ENCODE measurements at places on chromosomes 3 and 15.
A peak's percentile ranks its signal among the peaks of the same experiment; 100 is the strongest.

DNA sequence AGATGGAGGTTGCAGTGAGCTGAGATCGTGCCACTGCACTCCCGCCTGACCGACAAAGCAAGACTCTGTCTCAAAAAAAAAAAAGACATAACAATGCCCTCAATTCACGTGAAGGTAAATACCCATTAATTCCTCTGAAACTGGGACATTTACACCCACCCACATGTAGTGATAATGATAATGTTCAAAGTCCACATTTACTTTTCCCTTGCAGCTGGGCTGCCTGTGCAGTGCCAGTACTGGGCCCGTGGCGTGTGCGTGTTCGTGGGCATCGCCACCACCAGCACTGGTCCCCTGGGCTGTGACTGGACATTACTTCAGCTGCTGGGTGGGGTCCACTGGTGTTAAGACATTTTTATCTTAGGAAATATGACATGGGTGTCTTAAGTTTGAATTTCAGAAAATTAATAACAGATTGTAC is 123.6 kb downstream of the SLC25A26 start:
- DNase-seq, result no peak

- no peak for DNase-seq
Measured at GRCh38 chr15:57534281-57534680, 57.4 kb upstream of the MYZAP start.

GRCh38 chr15:59278120-59278519 is 71.5 kb downstream of the LDHAL6B start:
- no peak for DNase-seq

DNA sequence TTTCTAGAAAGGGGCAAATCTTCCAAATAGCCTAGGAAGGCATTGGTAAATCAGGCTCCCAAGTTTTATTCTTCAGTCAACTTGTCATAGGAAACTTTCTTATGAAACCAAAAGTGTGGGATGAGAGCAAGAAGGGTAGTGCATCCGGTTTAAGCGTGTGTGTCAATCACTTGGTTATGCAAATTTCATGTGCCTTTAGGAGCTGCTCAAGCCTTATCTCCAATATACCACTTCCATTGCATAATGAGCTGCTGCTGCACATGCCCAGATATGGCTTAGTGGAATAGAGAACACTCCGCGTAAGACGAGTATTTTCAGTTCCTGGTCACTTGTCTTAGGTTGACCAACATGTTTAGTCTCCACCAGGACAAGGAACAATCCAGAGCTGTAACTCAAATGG is 242.1 kb downstream of the CBLB start:
- no peak for DNase-seq

GRCh38 chr15:31461911-31462480 is 135.4 kb downstream of the KLF13 start:
- no peak for DNase-seq

- DNase-seq, result peak; percentile 58
Measured at GRCh38 chr15:85474700-85475316, 94.4 kb downstream of the AKAP13 start.

DNA sequence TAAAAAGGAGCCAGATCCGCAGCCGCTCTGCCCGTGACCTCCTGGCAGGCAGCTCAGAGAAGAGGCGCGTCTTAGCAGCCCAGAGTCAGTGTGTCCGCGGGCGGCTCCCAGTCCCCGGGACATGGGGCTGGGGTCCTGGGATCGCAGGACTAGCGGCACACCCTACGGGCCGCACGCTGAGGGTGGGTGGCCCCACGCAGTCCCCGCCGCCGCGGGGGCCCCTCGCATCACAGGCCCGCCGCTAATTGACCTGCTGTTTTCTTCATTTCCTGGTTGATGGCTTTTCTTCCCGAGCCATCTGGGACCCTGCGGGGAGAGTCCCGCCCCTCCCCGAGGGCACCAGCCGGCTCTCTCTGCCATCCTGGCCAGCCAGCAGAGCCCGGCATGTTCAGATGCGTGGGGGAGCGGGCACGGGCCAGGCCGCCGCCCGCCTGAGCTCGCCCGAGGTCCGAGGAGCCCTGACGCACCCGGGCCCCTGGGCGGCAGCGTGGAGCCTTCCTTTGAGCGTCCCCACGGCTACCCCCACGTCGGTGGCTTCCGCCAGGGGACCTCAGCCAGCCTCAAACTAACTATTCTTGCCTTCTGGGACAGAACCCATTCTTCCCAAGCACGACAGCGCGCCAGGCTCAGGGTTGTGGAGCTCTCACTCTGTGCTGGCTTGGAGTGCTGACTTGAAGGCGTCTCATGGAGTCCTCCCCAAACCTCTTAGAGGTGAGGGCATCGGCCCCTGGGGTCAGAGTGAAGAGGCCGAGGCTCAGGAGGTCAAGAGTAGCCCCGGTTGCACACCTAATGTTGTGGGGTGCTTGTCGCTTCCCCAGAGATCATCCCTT is 34.6 kb upstream of the CACNA2D3 start:
- DNase-seq, result peak; percentile 7

DNA sequence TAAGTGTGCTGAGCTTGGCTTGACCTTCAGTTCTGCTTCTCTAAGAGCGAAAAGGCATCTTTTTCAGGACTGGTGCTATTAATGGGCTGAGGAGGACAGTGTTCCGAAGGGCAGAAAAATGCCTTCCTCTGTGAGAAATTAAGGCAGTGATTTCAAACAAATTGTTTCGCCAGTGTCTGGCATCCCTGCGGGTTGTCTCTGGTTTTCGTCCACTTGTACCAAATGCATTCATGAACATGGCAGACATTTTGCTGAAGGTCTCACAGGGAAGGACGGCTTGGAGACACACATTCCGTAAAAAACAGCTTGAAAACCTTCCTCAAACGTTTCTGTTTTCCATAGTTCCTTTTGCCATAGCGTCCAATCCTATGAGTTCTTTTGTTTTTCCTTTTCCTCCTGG is 57.1 kb downstream of the CEMIP start:
- no peak for DNase-seq

- peak; percentile 78 for DNase-seq
Measured at GRCh38 chr15:99104788-99105513, at the start of gene SYNM. Gene SYNM (plus strand): TSS chr15:99105080. CDS start chr15:99105200, 120 bp downstream.

DNA sequence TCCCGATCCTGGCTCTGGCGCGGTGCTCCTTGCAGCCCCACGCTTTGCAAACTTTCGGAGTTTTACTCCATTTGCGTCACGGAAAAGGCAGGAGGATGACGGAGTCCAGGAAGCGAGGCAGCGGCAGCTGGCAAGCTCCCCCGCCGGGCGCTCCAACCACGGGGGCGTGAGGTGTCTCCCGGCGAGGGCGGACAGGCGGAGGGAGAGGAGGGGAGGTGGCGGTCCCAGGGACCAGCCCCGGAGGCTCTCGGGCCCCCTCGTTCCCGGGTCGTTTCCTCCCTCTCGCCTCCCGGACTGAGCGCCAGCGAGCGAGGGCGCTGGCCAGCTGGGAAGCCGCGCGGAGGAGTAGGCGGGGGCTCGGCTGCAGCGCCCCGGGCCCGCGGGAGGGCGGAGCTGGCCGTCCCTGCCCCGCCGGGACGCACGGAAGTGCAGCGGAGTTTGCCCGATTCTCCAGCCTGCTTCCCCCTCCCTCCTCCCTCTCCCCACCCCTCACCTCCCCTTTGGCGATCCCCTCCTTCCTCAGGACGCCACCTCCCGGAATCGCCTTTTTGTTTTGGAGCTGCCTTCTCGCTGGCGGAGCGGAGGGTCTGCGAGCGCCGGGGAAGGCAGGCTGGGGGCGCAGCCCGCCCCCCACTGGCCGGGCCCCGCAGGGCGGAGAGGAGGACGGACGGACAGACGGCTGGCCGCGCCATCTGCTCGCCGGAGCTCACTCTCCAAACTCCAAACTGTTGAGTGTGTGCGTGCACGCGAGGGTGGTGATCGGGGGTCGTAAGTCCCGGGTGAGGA is at the start of gene SNX33:
SNX33 (plus strand) TSS at position 543 of the 786 bp plus-strand sequence. CDS start 1,191 bp downstream, outside the sequence.
- peak; percentile 61 for DNase-seq

- DNase-seq, result no peak
Measured at GRCh38 chr3:87127281-87127680, 99.8 kb upstream of the CHMP2B start.

- DNase-seq, result no peak
Measured at GRCh38 chr3:12903000-12903800, 61.8 kb upstream of the RPL32 start.

- no peak for DNase-seq
Measured at GRCh38 chr3:50480471-50480870, 23.0 kb downstream of the CACNA2D2 start.

DNA sequence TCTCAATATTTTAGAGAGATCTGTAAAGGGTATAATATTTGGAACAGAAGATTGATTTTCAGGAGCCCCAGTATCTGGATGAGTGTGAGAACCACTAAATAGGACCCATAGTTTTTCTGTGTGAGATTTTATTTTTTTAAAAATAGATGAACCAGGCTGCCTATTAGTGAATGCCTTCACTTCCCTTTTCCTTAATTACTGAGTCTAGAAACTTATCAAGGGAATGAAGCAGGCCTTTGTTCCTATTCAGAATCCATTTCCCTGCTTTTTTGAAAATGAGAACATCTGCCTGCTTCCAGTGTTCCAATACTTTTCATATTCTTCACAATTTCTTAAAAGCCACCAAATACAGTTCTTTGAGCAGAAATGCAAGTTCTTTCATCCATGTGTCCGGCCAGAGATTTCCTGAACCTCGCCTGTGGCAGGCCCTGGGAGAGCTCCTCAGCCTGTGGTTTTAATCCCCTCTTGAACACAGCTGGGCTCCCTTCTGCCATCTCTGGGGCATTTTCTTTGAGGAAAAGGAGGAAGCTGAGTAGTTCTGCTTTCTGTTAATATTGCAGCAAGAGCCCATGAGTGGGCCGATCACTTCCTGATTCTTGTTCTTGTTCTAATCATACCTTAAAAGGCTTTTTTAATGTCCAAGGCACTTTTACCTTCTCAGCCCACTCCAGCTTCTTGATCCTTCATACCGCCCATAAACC is 4.7 kb downstream of the EHD4 start:
- peak; percentile 77 for DNase-seq

- no peak for DNase-seq
Measured at GRCh38 chr3:182725372-182726251, 67.7 kb upstream of the ATP11B start.

- no peak for DNase-seq
Measured at GRCh38 chr3:158683230-158683962, 10.9 kb upstream of the LXN start.

- no peak for DNase-seq
Measured at GRCh38 chr15:72786676-72787345, 3.3 kb upstream of the ADPGK start.

GRCh38 chr15:65962187-65962586 is 92.9 kb downstream of the RAB11A start:
- DNase-seq, result no peak

DNA sequence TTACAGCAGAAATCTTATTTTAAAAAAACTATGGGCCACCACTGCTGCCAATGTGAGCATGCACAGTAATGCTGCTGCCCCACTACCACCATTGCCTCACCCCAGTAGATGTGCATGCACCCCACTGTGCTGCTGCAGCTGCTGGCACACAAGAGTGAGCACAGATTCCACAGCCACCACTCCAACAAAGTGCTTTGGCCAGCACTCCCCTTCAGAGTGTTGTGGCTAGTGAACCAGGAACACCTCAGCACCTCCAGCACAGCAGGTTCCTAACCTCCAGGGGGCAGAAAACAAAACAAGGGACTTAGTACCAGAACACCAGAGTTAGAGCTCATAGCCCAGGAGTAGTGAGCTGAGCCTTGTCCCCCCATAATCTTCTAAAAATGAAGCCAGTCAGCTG is 629.6 kb downstream of the PYDC2 start:
- no peak for DNase-seq

DNA sequence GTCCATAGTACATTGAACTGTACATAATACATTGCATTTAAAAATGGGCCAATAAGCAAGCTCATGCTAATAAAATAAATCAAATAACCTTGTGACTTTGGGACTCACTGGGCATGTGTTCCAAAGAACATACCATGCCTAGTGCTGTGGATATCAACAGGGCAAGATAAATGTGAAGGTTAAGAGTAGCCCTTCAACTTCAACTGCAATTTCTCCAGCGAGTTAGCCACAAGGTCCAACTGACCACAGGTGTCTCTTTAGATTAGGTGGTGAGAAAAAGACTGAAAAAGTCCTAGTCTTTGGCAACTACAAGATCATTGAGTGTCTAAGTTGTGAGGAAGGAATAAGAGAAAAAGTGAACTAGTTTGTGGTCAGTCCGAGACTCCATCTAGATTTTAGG is 78.3 kb upstream of the ATP11B start:
- DNase-seq, result no peak
